ENCODE measurements at places on chromosomes 13 and 19.

DNA sequence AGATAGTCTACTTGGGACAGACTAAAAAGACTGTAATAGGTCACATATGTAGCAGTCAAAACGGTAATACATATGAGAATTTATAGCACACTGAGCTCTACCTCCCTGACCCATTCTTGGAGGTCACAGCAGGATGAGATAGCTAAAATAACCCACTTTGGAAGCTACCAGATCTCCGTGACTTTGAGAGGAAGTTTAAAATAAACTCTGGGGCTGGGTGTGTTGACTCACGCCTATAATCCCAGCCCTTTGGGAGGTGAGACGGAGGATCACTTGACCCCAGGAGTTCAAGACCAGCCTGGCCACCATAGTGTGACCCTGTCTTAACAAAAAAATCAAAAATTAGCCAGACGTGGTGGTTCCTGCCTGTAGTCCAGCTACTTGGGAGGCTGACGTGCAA lies 45.3 kb downstream of the DHRS12 start:
- no peak for DNase-seq

- no peak for DNase-seq
Observed at GRCh38 chr19:30092721-30093569, 150.9 kb downstream of the URI1 start.

GRCh38 chr19:17517898-17518297 lies 6.4 kb downstream of the PGLS start:
- no peak for DNase-seq

GRCh38 chr19:16343156-16343555 lies 18.5 kb downstream of the KLF2 start:
- DNase-seq = no peak

Measured in epithelial cell of prostate (primary cell).